ENCODE measurements at places on chromosomes 2 and 18.

DNA sequence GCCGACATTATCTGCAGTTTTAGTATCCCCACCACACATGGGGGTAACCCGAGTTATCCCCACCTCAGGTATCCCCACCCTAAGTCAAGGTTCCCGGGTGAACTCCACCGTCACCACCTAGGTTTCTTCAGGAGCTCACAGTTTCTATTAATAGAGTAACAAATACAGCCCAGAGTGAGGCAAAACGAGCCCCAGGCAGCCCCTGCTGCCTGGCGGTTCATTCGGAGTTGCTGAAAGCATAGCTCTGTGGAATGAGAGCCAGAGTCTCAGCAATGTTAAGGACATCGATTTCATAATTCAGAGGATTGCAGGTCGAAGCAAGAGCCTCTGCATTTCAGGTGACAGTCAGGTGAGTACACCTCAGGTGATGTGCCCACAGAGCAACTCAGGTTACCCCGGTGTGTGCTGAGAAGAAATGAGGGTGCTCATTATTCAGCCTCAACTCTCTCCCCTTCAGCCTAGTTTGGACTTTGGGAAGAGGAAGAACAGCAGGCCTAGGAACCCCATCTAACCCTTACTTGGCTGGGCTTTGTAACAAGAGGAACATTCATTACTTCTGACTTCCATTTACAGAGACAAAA is 10.7 kb downstream of the SATB2 start:
- DNase-seq: no peak

DNA sequence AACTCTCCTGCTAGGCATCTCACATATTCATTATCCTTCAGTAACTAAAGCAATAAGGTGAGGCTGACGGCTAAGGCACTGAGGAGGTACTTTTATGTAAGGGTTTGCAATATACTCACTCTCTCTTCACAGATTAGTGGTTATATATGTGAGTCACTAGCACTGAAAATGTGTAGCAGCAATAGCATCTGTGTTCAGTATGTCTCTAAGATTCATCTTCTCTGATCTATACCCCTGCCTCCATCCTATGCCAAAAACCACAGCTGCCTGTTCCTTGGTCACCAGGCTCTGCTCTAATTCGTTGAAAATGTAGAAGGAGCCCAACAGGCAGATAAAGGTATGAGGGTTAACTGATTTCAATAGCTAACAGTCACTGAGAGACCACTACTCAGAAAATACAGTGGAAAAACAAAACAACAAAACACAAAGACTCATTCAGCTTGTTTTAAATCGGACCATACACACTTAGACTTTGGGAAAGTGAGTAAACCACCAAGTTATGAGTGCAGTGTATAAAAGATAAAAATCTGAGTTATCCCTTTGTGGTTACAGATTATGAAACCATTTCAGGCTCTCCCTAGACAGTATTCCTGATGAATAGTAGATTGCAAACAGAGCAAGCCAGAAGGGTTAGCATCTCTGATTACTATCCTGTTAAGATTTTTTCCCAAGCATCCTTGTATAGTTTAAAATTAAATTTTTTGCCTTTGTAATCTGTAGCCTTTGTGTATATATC is 75.3 kb upstream of the CYP26B1 start:
- DNase-seq: no peak

DNA sequence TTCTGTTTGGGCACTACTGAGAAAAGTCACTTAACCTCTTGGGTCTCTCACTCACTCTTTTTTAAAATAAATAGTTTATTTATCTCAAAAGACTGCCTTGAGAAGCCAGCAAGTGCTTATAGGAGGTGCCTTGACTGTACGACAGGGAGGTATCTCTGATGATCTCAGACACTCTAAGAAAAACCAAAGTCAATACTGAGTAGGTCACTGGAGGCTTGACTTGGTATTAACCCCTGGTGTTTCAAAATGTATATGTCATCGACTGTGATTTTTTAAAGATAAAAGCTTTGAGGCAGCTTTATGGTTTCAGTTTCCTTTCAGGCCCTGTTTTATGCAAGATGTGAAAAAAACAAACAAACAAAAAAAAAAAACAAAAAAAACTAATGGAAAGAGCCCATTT is 33.7 kb downstream of the MREG start:
- DNase-seq: no peak

- DNase-seq: no peak
These were observed 55.0 kb upstream of the CERS6 start for GRCh38 chr2:168401048-168401556.

- no peak for DNase-seq
These were observed 205.2 kb downstream of the SCG2 start for GRCh38 chr2:223396993-223397392.

DNA sequence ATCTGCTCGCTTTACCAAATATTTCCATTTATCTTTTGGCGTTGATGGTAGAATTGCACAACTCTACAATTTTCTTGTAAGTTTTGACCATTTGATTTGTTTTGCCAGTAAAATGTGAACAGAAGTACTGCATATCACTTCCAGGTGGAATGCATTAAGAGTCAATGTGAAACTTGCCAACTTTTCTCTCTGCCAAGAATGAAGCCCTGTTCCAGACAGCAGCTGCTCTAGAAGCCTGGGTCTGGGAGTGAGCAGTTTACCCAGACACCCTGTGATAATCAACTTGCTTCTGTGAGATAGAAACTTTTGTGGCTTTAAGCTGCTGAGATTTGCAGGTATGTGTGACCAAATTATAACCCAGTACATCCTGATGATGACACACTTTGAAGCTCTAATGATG is 115.9 kb upstream of the SYT4 start:
- no peak for DNase-seq

DNA sequence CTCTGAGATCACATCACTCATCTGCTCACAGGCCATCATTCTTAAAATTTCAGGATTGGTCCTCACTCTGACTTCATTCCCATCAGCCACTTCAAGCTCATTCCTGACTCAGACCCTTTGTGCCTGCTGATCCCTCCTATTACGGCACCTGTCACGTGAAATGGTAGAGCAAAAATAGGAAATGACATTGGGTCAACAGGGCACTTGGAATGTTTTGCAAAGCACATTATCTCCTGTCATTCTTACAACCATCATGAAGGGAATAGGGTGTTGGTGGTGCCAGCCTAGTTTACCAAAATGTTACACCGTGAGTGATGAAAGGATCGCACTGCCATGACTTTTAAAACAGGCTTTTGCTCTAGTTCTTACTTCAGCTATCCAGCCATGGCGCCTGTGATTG is 61.1 kb downstream of the EIF5B start:
- DNase-seq: no peak

DNA sequence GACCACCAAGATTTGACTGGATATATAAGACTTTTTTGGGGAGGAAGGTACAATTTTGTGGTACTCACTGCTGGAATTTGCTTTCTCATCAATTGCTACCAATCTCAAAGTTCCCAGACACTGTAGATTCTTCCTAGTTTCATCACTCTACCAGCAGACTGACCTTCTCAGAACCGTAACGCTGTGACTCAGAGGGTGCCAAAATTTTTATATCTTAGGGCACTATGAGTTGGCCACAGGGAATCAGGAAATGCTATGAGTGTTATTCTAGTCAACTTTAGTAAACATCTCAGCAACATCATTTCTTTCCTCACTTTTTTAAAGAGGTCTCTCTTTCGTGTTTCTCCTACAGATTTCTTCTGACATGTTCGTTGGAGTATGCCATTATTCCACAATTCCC is 499.0 kb downstream of the TMX3 start:
- no peak for DNase-seq

- DNase-seq: no peak
These were observed 41.2 kb downstream of the TAF4B start for GRCh38 chr18:26267357-26267930.

GRCh38 chr2:197205585-197206215 is 104.9 kb downstream of the ANKRD44 start:
- no peak for DNase-seq

- no peak for DNase-seq
These were observed 129.7 kb upstream of the SIX2 start for GRCh38 chr2:45138904-45139303.

- DNase-seq: no peak
These were observed 71.9 kb downstream of the WDR7 start for GRCh38 chr18:56723068-56723467.

DNA sequence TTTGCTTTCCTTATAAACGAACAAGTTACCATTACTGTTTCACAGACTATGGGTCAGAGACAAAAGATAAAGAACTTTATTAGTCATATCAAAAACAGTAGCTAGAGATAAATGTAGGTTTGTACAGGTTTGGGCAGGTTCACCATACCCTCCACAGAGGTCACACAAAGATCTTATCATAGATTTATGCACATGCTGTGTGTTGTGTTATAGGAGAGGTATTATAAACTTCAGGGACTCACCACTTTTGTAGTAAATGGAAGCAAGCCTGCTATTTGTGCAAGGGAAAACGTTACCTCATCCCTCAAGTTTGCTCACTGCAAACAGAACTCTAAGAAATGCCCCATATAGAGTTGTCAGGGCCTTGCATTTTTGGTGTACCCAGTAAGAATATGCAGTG is 584.5 kb upstream of the LRRTM1 start:
- no peak for DNase-seq

DNA sequence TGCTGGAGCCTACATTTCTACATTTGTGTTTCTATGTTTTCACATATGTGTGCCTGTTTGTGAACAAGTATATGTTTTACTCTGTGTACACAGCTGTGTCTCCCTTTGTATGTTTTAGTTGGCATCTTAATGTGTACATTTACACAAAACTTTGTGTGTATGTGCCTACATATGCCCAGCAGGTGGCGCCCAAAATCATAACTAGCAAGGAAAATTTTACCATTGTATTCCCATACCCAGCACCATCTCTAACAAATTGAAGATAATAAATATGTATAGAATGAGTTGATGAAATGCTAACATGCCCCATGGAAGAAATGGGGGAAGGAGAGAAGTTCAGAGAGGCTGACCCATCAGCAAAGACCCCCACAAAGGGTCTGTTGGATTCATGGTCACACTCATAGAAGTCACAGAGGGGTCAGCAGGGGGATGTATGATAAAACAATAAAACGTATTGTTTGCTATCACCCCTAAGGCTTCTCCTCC is 48.1 kb downstream of the PKDCC start:
- DNase-seq: peak; percentile 32

DNA sequence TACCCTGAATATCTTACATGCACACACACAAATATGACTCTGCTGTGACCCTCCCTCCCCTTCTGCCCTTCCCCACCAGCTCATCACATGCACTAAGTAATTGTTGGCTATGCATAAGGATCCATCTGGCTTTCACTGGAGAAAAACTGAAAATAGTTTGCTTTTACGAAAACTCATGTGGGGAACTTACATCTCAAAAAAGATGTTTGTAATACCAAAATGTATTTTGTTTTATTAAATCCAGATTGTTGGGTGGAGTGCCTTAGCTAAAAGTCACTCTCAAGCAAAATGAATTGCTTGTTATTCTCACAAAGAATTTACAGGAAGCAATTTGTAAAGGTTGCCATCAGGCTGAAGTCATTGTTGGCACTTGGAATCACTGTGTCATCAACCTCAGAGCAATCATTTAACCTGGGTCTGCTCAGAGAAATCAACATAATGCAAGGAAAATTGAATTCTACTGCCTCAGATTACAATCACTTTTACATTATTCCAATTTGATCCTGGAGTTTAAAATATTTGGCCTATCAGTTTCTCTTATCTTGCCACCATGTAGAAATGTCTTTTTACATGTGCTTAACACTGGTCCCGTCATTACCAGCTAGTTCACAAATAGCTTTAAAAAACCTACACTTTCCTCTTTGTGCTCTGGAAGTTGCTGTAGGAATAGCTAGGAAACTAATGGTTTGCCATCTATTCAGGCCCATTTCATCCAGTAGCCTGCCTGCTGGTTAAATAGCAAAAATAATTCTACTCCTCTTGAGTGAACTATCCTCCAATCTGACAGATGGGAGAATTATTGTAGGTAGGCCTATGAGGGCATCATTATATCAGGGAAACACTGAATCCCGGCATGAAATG is 90.3 kb upstream of the TMEM17 start:
- DNase-seq: no peak

DNA sequence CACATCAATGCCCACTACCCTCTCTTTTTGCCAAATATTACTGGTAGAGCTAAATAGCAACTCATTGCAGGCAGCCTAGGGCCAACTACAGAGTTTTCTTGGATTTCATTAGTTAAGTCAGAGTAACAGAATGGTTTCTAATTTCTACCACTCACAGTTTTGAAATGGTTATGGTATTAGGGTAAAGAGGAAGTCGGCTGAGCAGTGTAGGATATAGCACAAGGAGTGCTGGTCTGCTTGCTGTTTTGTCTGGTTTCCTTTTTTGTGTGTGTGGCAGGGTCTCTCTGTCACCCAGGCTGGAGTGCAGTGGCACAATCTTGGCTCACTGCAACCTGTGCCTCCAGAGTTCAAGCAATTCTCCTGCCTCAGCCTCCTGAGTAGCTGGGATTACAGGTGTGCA is 289.2 kb upstream of the CCDC68 start:
- no peak for DNase-seq

- no peak for DNase-seq
These were observed 429.5 kb downstream of the CCDC85A start for GRCh38 chr2:56613254-56613653.

GRCh38 chr2:217553679-217554078 is 449.1 kb downstream of the TNS1 start:
- DNase-seq: no peak

DNA sequence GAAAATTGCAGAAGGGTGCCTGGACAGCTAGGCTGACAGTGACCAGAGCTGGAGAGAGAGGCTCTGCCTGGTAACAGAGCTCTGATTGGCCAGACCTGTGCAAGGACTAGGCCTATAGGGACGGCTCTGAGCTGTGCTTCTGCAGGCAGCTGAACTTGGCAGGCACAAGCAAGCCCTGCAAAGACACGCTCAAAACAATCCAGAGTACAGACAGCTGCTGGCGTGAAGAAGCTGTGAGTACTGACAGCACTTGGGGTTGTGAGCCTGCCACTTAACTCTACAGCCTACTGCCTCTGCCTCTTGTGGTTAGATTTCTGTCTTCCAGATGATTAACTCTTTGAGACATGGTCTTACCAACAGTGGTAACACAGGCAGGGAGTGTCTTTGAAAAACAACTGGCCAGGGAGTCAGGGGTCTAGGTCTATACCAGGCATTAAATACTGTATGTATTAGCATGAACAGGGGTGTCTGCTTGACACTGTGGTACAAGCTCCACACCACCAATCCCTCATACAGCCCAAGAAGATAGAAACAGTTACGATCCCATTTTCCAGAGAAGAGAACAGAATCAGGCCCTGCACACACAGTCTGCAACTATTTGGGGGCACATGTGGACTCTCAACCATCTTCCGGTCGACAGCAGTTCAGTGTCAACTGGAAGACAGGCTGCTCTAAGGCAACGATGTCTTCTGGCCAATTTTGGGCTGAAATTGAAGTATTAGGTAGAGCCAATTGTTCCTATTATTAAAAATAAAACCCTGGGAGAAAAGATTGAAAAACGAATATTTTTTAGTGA is 568.4 kb downstream of the TNS1 start:
- DNase-seq: no peak

- DNase-seq: no peak
These were observed 77.0 kb downstream of the MBD2 start for GRCh38 chr18:54147439-54147838.

- DNase-seq: no peak
These were observed 85.7 kb upstream of the ODC1 start for GRCh38 chr2:10533811-10534321.
